T follicular helper cell (primary cell): ENCODE measurements at places on chromosomes 6 and 20.

- DNase-seq = peak; percentile 32
Observed at GRCh38 chr6:169959136-169960002, 207.9 kb downstream of the ERMARD start.

DNA sequence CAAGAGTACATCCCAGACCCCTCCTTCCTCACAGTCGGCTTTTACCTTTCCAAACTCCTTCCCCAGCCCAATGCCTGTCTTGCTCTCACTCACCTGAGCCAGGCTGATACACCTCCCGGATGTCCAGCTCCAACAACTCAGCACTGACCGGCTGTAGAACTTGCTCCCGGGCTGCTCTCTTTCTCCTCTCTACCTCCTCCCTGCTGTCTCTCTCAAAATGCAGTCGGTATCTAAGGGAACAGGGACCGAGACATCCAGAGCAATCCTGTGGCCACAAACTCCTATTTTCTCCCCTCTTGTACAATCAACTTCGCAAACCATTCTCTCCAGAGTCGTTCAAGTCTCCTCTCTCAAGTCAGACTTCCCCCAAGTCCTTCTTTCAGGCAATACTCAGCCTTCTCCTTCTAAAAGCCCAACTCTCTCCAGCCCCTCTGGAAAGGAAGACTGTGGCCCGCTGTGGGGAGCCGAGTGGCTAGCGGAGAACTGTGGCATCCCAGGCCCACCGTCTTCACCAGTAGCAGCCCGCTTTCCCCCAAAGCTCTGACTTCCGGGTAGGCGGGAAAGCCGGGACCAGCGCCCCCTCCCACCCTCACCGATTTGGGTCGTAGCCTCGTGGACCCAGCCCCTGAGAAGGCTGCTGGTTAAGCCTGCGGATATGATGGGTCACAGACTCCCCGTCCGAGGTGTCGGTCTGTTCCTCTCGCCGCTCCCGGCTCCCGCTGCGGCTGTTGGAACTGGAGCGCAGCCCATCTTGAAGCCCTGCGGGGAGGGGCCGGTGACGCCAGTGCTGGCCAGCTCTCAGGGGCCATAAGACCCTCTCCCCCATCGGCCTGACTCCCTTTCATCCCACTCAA, 1.1 kb downstream of the GNL1 start:
- DNase-seq = no peak

GRCh38 chr6:41706876-41707564, 28.4 kb downstream of the TFEB start:
- no peak for DNase-seq

DNA sequence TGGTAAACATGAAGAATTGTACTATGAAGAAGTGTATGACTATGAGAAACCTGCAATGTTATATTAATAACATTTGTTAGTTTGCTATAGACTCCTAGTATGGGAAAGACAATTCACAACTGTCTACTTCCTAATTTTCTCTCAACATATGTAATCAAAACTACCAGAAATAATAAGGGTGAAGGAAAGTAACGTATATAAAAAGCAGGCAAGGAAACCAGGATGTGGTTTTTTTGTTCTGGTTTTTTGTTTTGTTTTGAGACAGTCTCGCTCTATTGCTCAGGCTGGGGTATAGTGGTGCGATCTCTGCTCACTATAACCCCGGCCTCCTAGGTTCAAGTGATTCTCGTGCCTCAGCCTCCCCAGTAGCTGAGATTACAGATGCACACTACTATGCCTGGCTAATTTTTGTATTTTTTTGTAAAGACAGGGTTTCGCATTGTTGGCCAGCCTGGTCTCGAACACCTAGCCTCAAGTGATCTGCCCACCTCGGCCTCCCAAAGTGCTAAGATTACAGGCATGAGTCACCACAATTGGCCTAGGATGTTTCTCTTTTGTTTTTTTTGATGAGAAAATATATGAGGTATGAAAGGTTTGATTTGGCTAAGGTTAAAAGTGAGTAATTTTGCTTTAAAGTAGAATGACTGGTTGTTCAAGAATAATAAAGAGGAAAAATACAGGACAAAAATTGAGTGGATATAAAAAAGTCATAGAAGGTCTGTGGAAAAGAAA, 83.1 kb downstream of the PTCHD4 start:
- DNase-seq = no peak

GRCh38 chr6:168371981-168372711, 52.6 kb upstream of the DACT2 start:
- no peak for DNase-seq

DNA sequence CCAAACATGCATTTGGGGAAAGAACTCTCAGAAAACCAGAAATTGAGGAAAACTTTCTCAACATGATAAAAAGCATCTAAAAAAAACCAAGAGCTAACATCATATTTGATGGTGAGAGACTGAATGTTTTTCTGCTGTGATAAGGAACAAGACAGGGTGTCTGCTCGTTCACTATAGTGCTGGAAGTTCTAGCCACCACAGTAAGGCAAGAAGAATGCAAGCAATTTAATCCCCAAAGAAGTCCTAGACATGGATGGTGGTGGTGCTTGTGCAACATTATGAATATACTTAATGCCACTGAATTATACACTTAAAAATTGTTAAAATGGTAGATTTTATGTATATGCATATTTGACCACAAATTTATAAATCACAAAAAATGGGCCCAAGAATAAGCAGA, 53.4 kb downstream of the LYRM2 start:
- DNase-seq = no peak

DNA sequence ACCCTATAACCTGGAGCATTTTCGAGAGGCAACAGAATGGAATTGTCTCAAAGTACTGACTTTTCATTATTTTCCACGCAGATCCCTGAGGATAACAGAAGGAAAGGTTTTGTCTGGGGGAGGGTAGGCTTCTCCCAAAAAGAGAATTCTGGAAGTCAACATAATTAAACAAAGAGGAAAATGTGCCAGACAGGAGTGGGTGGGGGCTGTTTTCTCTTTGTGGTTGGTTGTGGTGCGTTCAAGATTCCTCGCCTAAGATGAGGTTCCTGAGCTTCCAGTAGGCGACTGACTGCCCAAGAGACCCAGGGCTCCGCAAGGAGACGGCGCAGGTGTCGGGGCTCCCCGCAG, 70.4 kb downstream of the SOX4 start:
- no peak for DNase-seq

GRCh38 chr6:11601776-11602605, 64.4 kb downstream of the TMEM170B start:
- no peak for DNase-seq

GRCh38 chr20:8790442-8791074, 278.3 kb upstream of the PLCB4 start:
- DNase-seq = no peak
